ENCODE measurements at places on chromosomes 2 and 18. TPM values are rescaled to one million over a fixed set of nuclear protein-coding genes. Genes with fewer than 3 reads are reported as not detected.

The TLX2 gene
- not detected for total RNA-seq

The MPV17 gene
- total RNA-seq: 80.8 TPM

The TPO gene
- total RNA-seq: not detected

The OR6B2 gene
- not detected for total RNA-seq

The TMEFF2 gene
- under 0.01 TPM for total RNA-seq

The OLA1 gene
- total RNA-seq: 77.4 TPM

The EMILIN1 gene
- 147 TPM for total RNA-seq

The FASTKD1 gene
- 18.0 TPM for total RNA-seq

The HOXD4 gene
- total RNA-seq: 10.5 TPM

The SRD5A2 gene
- 11.4 TPM for total RNA-seq

The ASAP2 gene
- 44.6 TPM for total RNA-seq

The STARD6 gene
- total RNA-seq: not detected

The MYOM1 gene
- 0.36 TPM for total RNA-seq

The PER2 gene
- 13.5 TPM for total RNA-seq

The TRMT61B gene
- 13.3 TPM for total RNA-seq

The WDR75 gene
- 33.6 TPM for total RNA-seq

The RNF152 gene
- total RNA-seq: 21.4 TPM

The OXER1 gene
- 0.32 TPM for total RNA-seq

The SPR gene
- 14.3 TPM for total RNA-seq

The ESPNL gene
- total RNA-seq: 3.6 TPM

The IRS1 gene
- 77.6 TPM for total RNA-seq

The GPBAR1 gene
- 0.24 TPM for total RNA-seq

The TRIP12 gene
- total RNA-seq: 238 TPM

The DCDC2C gene
- not detected for total RNA-seq

The SPATA3 gene
- total RNA-seq: not detected

The ACTG2 gene
- 7.2 TPM for total RNA-seq

The MDH1B gene
- 1.8 TPM for total RNA-seq

All from hair follicle dermal papilla cell (primary cell).